ENCODE measurements at places on chromosomes 16 and 17.
A peak's percentile ranks its signal among the peaks of the same experiment; 100 is the strongest.

DNA sequence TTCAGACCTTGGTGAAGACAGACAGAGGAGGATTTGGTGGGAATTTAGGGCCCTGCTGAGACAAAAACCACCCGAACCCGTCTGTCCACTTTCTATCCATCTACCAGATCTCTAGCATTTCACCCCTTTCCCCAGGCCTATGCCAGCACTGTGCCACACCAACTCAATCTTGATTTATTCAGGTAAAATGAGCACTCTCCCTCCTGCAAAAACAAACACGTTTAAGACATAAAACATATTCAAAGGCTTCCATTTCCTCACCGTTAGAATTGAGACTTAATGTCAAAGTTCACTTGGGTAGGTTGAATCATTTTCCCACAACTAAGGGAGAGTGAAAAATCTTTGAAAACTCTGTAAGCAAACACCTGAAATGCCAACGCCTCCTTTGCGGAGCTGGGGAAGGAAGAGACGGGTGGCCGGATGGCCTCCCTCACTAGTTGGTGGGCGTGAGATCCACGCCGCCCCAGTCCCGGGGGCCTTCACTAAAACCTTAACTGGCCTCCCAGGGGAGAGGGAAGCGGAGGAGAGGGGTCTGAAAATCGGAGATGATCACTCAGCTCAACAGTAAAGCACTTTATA is 862 bp downstream of the DCAKD start:
- no peak for DNase-seq

DNA sequence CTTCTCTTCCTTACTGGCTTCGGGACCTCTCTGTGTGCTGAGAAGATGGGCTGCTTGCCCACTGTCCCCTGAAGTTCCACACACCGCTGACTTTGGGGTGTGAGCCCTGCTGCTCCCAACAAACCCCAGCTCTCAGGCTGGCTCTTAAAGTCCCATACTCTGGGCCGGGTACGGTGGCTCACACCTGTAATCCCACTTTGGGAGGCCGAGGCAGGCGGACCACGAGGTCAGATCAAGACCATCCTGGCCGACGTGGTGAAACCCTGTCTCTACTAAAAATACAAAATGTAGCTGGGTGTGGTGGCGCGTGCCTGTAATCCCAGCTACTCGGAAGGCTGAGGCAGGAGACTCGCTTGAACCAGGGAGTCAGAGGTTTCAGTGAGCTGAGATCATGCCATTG is 17.2 kb downstream of the CD7 start:
- no peak for DNase-seq

GRCh38 chr16:56682703-56683397 is 580 bp downstream of the MT1X start:
- no peak for DNase-seq

- DNase-seq: no peak
Observed at GRCh38 chr17:31674717-31675349, 184.2 kb downstream of the COPRS start.

DNA sequence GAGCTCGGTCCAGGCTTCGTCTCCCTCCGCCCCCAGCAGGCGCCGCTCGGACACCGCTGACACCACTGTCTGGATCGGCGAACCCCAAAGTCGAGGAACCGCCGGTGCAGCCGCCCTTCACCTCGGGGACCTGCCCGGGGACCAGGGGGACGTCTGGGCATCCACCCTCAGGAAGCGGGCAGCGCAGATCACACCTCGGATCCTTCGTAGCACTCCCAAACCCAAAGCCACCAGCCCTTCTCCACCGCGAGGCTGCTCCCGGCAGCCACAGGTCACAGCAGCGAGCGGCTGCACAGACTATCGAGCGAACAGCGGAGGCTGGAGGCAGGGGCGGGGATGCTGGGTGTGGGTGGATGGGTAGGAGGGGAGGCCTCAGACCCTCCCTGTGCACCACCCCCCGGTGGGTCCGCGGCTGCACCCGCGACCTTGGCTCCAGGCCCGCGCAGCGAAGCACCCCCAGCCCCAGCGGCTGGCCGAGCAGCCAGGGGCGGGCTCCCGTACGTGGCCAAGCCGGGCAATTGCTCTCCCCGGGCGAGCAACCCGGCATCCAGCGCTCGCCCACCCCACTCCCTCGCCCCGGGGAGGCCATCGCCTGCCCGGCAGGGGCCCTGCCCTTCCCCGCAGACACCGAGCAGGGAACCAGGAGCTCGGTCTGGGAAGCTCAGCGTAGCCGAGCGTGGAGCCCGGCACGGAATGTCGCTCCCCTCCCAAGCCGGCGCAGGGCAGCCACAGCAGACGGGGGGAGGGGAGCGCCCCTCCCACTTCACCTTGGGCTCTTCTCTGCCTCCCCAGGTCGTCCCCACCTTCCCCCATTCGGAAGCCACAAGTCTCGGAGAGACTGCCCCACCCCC is 1.0 kb downstream of the SDK2 start:
- DNase-seq: no peak

GRCh38 chr17:12330456-12330855 is 309.8 kb downstream of the MAP2K4 start:
- no peak for DNase-seq

DNA sequence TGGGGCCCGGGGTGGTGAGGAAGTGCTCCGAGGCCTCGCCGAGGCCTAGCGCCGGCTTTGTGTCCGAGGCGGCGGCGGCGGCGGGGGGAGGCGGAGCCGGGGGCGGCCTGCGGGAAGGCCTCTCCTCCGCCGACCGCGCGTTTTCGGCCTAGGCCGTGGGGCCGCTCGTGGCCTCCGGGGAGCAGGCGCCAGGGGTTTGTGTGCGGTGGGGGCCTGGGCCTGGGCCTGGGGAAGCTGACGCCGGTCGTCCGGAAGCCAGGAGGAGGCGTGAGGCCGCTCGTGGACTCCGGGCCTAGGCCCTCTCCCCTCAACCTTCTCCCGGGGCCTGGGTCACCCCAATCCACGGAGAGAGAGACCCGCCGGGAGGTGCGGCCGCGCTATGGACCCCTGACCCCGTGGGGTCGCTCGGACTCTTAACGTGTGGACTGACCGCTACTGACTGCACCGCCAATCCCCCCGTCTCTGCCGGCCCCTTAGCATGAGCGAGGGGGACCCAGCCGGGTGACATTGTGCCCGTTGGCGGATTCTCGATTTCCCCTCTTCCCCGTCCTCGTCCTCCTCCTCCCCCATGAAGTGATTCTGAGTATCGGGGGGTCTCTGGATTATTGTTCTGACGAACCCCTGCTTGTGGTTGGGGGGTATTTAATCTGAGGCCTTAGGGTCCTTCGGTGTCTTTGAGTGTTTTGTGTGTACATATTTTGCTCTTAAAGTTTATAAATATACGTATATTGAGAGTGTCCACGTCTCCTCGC is 660 bp downstream of the RBBP6 start:
- DNase-seq: peak; percentile 26

- peak; percentile 28 for DNase-seq
Observed at GRCh38 chr16:49491771-49492761, 118.5 kb downstream of the C16orf78 start.

- no peak for DNase-seq
Observed at GRCh38 chr16:9035996-9036395, 55.4 kb upstream of the HAPSTR1 start.

DNA sequence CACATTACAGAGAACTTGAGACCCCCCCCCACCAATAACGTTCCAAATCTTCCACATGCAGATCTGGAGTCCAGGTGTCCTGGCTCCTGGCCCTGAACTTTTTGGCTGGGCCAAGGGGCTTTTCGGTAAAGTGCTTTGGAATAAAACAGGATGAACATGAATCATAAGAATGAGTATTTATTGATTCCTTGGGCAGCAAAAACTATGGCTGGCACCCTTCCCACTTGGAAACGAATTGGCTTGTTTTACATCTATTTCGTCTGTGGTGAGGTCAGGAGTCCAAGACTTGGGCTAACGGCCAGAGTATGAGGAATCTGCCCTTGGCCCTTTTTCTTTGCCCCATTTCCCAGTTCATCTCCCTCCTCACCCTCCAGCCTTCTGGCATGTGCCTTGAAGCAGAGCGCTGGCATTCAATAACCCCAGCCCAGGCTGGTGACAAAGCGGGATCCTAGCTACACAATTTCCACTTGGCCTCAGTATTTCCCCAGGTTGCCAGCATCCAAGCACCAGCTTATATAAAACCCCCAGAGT is 4.1 kb upstream of the UBTF start:
- DNase-seq: no peak

- DNase-seq: no peak
Observed at GRCh38 chr17:4950746-4951204, at the start of gene ENO3. TSS of gene ENO3 (plus strand) at chr17:4951119. CDS start at chr17:4951830, 711 bp downstream.

- DNase-seq: no peak
Observed at GRCh38 chr16:1337486-1337885, 4.0 kb downstream of the BAIAP3 start.

- DNase-seq: no peak
Observed at GRCh38 chr17:33192951-33193911, 99.9 kb downstream of the ASIC2 start.

- no peak for DNase-seq
Observed at GRCh38 chr17:8018436-8018835, 16.0 kb downstream of the GUCY2D start.

DNA sequence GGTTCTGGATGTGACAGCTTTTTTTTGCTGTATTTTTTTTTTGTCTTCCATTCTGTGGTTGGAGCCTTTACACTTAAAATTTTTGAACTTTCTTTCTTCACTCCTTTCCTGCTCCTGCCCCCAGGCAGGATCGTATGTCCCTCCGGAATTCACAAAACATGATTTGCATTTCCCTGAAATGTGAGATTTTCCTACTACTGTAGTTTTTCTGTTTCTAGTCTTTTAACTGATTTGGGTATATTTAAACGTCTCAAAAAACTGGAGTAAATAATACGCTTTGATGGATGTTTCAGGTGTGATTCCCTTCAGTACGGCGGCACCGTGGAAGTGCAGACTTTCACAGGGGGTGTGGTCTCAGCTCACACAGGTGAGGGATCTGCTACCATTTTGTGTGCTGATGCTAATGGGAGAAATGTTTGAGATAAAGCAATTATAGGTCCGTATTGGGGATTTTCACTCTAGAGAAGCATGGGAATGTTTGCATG is 686 bp downstream of the SRCAP start:
- no peak for DNase-seq

- no peak for DNase-seq
Observed at GRCh38 chr16:56945847-56946527, 14.0 kb downstream of the HERPUD1 start.

GRCh38 chr16:88367560-88367959 is 15.2 kb upstream of the ZNF469 start:
- DNase-seq: no peak

- DNase-seq: no peak
Observed at GRCh38 chr16:47052666-47053640, 79.5 kb upstream of the DNAJA2 start.

DNA sequence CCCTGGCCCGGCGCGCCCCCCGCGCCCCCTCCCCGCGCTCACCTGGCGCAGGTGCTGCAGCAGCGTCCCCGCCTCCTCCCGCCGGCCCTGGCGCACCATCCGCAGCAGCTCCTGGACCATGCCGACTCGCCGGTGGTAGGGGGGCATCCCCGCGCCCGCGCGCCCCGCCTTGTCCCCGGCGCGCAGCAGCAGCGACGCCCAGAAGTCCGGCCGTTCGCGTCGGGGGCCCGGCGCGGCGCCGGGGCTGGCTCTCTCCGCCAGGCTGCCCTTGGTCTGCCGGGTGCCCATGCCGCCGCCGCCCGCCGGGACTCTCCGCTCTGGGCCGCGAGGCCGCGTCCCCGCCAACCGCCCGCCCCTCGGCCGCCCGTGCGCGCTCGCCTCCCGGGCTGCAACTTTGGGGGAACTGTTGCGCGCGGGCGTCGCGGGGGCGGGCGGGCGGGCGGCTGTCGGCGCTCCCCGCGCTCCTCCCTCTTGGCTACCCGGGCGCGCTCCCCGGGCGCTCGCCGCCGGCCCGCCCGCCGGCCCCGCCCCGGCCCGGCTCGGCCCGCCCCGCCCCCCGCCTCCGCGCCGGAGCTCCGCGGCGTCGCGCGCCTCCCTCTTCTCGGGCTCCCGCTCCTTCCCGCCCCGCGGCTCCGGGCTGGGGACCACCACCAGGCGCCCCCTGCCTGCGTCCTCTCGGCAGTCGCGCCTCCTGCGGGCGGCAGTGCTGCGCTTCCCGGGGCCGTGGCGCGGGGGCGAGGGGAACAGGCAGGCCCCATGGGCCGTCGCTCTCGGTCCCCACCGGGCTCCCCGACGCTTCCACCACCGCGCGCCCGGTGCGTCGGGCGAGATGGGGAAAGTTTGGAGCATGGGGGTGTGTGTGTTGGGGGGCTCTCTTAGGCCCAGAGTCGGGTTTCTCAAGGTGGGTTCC is at the start of gene LRRC75A:
Gene LRRC75A (minus strand): TSS at position 491 of the 910 bp plus-strand sequence. CDS start 203 bp downstream, at position 288.
- peak; percentile 38 for DNase-seq

- peak; percentile 70 for DNase-seq
Observed at GRCh38 chr17:57440522-57441269, 184.4 kb downstream of the MSI2 start.

DNA sequence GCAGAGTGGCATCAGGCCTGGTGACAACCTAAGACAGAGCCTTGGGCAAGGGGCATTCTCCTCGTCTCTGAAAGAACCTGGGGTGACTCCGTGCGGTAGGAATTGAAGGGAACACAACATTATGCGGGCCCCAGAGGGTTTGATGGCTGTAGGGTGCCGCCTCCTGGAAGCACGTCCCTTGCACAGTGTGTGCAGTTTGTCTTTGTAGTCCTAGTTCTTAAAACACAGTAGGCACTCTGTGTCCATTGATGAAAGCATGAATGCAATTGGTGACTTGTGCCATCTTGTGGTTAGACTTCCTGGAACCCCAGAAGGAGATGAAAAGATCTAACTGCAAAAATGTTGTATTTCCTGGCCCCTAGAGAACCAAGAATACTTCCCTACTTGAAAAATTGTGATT is 279.8 kb downstream of the UTP18 start:
- no peak for DNase-seq

- no peak for DNase-seq
Observed at GRCh38 chr17:17900615-17901520, 64.1 kb upstream of the SREBF1 start.

DNA sequence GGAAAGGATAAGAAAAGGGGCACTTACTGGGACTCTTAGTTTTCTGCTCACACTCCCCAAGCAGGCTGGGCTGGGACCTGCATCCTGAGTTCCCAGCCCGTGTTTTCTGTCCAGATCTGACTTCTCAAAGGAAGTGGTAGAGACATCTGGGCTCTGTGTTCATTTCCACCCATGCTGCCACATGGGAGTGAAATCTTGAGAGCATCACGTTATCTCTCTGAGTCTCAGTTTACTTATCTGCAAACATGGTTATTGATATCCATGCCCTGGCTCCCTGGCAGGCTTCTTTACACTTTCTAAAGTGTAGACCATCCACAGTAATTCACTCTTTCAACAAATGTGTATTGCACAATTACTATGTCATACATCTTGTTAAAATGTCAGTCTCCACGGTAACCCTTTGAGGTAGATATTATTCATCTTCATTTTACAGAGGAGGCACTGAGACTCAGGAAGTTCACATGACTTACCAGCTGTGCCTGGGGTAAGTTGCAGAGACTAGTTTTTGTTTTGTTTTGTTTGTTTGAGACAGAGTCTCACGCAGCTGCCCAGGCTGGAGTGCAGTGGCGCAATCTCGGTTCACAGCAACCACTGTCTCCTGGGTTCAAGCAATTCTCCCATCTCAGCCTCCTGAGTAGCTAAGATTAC is 3.4 kb downstream of the ZNF688 start:
- no peak for DNase-seq

DNA sequence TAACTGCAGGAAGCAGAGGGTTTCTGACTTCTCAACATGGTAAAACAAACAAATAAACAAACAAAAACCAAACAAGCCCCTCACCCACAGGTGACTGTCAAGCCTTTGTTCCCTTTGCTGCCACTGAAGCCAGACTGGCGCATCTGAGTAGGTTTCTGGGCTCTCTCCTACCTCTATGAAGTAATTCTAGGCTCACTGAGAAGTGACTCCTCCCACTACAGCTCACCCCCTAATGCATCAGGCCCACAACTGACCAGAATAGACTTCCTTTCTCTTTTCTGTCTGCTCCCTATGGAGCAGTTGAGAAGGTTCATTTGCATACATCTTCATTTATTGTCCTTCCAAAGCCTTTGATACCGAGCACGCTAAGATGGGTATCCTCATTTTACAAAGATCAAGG is 77.0 kb upstream of the CCL2 start:
- no peak for DNase-seq

Measured in activated CD4-positive, alpha-beta T cell treated with anti-CD3 and anti-CD28 coated beads for 24 hours (primary cell).